NCI-H510A (cell line): ENCODE measurements at places on chromosomes 5 and 9.

- DNase-seq: no peak
These were observed 49.5 kb downstream of the PKD2L2 start for GRCh38 chr5:137938751-137939143.

DNA sequence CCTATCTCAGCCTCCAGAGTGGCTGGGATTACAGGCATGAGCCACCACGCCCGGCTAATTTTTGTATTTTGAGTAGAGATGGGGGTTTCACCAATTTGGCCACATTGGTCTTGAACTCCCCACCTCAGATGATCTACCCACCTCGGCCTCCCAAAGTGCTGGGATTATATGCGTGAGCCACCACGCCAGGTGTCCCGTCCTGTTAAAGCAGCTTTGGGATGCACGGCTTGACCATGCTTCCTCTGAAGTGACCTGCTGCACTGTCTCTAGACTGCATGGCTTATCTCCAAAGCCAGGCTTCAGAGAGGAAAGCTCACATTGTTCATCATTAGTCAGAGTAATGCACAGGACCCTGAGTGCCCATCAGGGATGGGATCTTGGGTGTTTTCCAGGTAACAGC lies 45.4 kb downstream of the SEMA4D start:
- DNase-seq: no peak

DNA sequence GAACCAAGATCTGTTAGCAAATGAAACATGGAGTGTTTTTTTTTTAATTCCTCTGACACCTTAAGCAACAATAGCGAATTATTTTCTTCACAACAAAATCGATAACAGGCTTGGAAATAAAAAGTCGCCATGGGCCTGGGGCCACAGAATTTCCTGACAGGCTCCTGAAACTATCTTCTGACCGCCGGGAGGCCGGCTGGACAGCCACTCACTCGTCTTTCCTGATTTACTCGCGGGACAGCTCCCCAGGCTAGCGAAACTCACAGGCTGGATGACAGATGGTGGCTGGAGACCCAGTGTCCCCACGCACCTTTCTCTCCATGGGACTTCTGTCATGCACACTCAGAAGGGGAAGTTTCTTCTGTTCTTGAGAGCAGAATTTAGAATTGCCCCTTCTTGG lies 143.3 kb upstream of the IRX2 start:
- no peak for DNase-seq

DNA sequence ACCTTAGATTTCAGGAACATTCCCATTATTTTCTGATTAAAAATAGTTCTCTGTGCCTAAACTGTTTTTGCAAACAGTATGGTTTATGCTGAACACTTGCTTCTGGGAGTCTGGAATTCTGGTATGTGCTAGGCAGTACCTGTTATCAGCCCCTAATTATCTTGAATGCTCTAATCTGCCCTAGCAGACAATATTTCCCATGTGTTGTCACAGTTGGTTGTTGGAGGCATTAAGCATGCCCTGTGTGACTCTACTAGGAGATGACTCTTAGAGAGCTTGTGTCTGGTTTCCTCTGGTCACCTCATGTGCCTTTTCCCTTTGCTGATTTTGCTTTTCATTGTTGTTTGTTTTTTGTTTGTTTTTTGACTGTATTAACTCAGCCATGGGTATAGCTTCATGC lies 36.6 kb downstream of the UHRF2 start:
- DNase-seq: no peak

DNA sequence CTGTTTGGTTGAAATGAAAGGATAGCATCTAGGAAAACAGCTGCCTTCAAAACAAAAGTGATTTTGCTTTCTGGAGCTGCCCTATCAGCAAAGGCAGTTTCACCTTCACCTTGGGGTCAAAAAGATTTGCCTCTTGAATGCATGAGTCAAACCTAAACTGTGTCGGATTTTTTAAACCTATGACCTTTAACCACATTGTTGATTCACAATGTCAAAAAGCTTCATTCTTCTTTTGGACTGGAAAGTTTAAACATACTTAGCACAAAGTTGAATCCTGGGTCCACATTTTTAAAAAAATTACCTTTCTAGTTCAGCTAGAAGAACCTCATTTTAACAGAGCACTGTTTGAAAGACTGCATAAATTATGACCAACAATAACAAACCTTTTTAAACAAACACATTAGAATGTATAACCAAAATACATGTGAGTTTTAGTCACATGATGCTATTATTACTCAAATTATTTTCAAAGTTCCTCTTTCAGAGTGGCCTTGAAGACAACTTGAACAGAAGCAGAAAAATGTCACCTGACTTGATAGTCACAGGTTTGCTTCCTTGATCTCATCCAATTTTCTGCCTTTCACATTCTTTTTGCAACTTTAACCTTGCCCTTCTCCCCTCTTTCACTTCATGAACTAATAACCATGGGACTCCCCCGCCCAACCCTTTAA lies 109.7 kb upstream of the LHFPL2 start:
- DNase-seq: no peak

- no peak for DNase-seq
These were observed 87.1 kb downstream of the EHMT1 start for GRCh38 chr9:137705906-137706305.

DNA sequence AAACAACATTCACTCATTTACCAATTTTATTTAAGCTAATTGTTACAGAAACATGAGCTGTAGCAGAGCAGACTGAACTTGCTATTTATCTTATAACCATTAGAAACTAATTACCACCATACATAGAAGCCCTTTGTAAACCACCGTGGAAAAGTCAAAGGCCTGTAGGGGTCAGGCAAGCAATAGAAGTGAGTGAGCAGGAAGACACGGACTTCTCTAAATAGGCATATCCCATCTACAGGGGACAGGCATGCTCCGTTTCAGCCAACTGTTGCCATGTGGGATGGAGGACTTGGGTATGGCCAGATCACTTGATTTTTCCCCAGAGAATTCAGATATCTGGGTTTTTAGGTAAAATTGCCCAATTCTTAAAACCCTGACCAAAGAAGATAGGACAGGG lies 44.8 kb downstream of the PRRC1 start:
- DNase-seq: no peak

DNA sequence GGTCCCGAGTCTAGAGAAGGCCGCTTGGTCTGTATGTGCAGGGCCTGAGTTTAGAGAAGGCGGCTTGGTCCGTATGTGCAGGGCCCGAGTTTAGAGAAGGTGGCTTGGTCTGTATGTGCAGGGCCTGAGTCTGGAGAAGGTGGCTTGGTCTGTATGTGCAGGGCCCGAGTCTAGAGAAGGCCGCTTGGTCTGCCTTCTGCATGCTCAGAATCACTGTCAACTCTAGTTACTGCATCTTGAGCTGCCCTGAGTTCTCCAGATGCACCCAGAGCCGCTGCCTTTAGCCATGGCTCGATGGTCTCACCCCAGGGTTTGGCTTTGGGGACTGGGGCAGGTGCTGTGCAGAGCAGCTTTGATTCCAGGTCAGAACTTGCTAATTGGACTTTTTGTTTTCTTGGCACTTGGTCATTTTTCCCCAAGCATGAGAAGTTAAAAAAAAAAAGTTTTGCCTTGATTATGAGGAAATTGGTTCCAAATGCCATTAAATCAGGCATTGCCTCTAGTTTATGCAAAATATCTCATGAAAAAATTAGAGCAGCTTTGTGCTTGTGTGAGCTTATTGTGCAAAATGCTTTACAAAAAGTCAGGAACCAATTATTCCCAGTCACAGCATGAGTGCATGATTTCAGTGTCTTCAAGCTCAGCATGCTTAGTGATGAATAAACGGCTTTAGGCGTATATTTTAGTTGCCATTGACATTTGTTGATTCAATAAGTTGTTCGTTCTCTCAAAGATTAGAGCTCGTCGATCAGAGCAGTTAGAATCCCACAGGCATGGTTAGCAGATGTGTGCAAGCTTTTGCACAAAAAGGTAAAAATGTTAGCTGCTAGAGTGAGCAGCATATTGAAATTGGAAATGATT lies 25.4 kb upstream of the EXOC3 start:
- no peak for DNase-seq

GRCh38 chr9:80874276-80874675 lies 815.1 kb downstream of the TLE1 start:
- DNase-seq: no peak

DNA sequence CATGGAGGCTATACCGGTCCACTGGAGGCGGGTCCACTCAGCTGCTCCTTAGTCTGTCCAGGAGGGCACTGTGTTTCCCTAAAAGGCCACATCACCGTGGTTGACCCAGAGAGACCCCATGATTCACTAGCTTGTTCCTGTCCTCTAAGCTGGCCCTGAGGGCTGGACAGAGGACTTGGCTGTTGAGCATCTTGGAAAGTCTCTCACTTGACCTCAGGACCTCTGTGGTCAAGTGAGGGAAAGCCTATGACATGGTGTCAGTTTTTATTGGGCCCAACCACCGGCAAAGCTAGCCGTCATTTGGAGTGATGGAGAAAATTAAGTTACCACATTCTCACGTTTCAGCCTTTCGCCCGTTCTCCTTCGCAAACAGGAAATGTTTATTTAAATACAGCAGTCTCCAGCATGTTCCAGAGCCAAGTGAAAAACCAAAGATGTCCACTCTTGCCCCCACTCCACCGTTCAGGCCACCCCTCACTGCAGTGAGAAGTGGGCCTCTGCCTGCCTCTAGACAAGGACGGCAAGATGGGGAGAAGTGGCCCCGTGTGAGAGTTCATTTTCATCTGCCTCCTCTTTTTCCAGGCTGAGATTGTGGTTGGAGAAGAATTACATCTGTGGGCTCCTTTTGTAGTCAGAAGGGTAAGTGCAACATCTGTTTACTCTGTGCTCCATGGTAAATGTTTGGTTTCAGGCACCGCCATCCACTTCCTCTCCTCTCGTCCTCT lies 4.4 kb downstream of the SLIT3 start:
- no peak for DNase-seq

DNA sequence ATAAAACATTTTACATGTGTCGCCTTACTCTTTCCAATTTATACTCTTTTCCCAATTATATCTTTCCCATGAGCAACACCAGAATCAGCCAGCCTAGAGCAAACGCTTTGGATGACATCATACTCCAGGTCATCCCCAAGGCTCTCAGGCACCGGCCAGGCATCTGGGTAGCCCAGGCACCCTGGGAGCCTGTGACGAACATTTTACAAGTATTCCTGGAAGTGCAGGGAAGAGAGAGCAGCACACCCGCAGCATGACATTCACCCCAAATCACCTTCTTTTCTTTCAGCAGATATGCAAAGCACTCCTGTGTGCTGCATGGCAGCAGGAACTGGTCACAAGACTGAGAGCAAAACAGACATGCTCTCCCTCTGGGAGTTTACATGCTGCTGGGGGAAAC lies 75.7 kb upstream of the SMIM23 start:
- DNase-seq: no peak

GRCh38 chr5:15646371-15646770 lies 146.4 kb downstream of the FBXL7 start:
- no peak for DNase-seq

GRCh38 chr5:113660706-113661250 lies 147.3 kb downstream of the YTHDC2 start:
- no peak for DNase-seq

GRCh38 chr5:36059571-36060419 lies 6.9 kb downstream of the UGT3A2 start:
- no peak for DNase-seq

- DNase-seq: no peak
These were observed 40.7 kb downstream of the FBXW11 start for GRCh38 chr5:171965745-171966144.

- no peak for DNase-seq
These were observed 65.1 kb downstream of the FBN2 start for GRCh38 chr5:128472919-128473318.

GRCh38 chr9:124214116-124214515 lies 43.6 kb upstream of the NEK6 start:
- DNase-seq: no peak

- DNase-seq: no peak
These were observed 112.7 kb upstream of the TAS2R1 start for GRCh38 chr5:9742848-9743247.

DNA sequence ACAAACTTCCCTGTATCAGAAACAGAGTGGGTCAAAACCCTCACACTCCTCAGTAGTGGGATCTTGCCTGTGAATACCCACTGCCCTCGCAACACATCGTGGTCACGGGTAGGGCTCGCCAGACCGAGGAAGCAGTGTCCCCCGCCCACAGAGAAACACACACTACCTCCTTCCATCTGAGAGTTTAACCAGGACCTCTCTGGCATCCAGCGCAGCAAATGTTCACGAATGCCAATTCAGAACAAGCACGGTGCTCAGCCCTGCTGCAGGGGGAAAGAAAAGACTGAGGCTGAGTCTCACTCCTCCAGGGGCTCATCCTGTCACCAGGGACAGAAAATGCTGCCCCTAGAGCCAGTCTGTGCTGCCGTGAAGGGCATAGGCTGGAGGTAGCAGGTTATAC lies 42.5 kb upstream of the SYNPO start:
- DNase-seq: no peak

- no peak for DNase-seq
These were observed 1143.5 kb downstream of the PTPRD start for GRCh38 chr9:9469271-9469670.

DNA sequence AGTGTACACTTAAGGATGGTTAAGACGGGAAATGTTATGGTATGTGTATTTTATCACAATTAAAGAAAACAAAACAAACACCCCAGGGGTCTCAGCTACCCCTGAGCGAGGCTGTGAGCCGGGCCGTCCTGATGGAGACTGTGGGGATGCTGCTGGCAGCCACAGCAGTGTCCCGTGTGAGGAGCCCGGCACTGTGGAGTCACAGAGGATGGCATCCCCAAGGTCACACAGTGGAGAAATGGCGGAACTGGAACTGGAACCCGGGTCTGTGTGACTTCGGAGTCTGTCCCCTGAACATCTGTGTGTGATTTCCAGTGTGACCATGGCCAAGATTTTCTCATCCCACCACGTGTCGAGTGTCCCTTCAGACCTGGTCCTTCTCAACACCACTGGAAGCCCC lies 80.7 kb upstream of the PHYKPL start:
- no peak for DNase-seq

DNA sequence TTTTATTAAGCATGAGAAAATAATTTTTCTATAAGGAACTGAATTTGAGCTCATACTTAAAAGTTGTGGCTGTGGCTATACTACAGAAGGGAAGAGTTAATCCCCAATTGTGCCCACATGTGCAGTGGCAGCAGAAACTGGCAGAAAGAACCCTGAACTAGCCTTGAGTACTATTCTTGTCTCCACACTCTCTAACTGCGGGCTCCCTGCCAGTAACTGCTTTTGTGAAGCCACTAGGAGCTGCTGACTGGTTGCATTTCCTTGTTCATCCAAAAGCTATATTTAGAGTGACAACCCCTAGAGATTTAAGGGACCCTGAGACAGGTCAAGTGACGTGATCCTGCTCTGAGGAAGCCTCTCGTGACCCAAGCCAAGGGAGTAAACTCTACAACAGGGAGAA lies 238.6 kb downstream of the ELAVL2 start:
- DNase-seq: no peak

GRCh38 chr9:134562146-134562849 lies 79.3 kb upstream of the COL5A1 start:
- no peak for DNase-seq

DNA sequence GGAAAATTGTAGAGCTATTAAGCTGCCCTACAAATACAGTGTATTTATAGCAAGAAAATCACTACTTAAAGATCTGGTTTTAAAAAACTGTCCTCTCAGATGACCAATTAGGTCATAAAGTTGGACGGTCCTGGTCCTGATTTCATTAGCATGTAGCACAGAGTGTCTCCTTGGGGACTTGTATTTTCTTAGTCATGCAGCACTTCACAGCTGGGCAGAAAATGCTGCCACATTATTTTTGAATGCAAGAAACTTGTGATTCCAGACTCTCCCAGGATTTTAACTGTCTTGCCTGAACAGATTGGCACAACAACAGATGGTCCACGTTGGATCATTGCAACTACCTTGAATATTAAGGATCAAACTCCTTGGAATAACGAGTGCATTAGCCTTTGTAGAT lies 348.1 kb upstream of the SGCD start:
- DNase-seq: no peak

GRCh38 chr9:129282731-129283211 lies 104.7 kb upstream of the IER5L start:
- no peak for DNase-seq
